ENCODE measurements at places on chromosomes 12 and 14. TPM values are rescaled to one million over a fixed set of nuclear protein-coding genes. Genes with fewer than 3 reads are reported as not detected.

KRT85 gene
- total RNA-seq, result not detected

ITGA7 gene
- 16.9 TPM for total RNA-seq

GLIPR1L1 gene
- total RNA-seq, result not detected

NOVA1 gene
- total RNA-seq, result 0.25 TPM

OTUB2 gene
- 1.1 TPM for total RNA-seq

SIX1 gene
- total RNA-seq, result not detected

CISTR gene
- total RNA-seq, result not detected
